ENCODE measurements at places on chromosomes 13 and 19. TPM values are rescaled to one million over a fixed set of nuclear protein-coding genes. Genes with fewer than 3 reads are reported as not detected.

DNA sequence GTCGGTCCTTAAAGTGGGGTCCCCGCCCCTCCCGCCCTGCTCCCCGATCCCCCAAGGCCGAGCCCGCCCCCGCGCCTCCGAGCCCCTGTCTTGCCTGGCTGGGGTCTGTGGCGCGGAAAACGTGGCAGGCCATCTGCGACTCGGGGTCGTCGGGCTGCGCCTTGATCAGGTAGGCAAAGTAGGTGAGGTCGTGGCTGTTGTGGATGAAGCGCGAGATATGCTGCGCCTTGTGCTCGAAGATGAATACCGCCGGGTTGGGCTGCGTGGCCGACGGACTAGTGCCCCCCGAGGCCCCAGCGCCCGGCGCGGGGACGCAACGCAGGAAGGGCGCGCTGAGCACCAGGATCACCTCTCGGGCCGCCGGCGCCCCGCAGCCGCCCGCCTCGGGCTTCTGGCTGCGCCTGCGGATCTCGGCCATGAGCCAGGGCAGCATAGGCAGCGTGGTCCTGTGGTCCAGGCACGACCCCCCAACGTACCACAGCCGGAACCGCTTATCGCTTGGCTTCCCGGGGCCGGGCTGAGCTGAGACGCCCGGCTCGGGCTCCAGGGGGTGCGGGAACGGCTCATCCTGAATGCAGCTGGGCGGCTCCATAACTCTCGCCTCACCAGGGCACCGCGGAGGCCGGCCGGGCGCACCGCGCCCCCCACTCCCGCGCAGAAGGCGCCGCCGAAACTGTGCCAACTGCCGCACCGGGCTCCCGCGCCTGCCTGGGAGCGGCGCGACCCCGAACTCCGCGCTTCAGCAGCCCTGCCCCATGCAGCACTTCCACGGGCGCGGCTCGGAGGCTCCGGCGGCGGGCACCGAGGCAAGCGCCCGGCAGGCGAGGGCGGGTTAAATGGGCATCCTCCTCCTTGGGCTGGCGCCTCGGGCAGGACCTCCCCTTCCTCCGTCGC is 546 bp downstream of the TBC1D4 start:
- peak; percentile 78 for DNase-seq

DNA sequence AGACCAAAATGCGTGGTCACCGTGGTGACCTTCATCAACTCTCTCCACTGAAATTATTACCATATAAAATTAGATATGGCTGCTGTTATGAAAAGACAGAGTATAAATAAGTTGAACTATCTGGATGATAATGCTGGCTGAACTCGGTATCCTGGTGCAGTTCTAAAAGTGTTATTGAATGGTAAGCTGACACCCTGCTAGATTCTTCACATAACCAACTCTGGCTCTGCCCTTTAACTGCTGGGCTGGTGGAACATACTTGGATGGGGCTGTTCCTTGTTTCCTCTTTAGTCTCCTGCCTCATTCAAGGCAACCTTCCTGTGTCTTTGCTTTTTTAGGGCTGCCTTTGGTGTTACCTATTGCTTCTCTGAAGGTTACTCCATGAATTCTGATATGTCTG is 106.9 kb downstream of the FGF9 start:
- DNase-seq, result no peak

DNA sequence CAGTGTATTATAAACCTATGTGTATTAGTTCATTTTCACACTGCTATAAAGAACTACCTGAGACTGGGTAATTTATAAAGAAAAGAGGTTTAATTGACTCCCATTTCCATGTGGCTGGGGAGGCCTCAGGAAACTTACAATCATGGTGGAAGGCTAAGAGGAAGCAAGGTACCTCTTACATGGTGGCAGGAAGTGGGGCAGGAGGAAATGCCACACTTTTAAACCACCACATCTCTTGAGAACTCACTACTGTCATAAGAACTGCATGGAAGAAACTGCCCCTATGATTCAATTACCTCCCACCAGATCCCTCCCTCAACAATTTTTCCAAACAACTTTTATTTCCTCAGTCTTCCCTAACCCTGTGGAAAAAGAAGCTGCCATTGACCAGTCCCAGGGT is 14.5 kb upstream of the TPP2 start:
- no peak for DNase-seq

CYP2S1 gene
- 0.67 TPM for polyA plus RNA-seq

GRCh38 chr19:2575734-2576481 is 100.0 kb downstream of the GADD45B start:
- DNase-seq, result peak; percentile 53

FLT1 gene
- polyA plus RNA-seq, result 0.20 TPM

- DNase-seq, result no peak
Observed at GRCh38 chr13:94984958-94985357, 272.6 kb upstream of the SOX21 start.

SYNGR4 gene
- polyA plus RNA-seq, result 0.08 TPM

IFNL2 gene
- polyA plus RNA-seq, result not detected

DNA sequence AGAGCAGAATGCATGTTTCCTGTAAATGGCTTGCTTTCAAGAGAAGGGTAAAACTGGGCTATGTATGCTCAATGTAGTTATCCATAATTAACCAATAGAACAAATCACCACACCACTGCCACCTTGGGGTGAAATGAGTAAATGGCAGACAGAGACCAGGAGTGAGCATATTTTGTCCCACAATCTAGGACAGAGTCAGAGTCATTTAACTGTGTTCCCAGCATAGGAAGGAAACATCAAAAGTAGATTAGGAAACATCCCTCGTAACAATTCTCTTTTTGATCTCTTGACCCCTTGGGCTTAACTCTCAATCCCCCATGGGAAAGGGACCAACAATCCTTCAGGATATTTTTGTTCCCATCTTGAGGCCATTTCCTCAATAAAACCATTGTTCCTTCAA is 224.8 kb downstream of the NHLRC3 start:
- peak; percentile 52 for DNase-seq

DNA sequence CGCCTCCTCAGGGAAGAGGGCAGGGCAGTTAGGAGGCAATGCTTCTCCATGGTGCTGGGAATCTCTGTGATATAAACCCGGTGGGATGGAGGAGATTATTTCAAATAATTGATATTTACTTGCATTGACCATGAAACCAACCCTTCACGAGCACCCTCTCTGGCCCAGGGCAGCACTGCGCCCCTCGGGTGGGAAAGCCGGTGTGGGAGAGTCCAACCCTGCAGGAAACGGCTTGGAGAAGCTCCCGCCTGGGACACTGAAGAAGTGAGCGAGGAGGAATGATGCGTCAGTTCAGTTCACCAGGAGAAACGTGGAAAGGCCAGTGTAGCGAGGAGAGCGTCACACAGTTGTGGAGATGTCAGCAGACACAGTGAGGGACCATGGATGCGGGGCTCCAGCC is 99.9 kb downstream of the COL4A2 start:
- no peak for DNase-seq

DNA sequence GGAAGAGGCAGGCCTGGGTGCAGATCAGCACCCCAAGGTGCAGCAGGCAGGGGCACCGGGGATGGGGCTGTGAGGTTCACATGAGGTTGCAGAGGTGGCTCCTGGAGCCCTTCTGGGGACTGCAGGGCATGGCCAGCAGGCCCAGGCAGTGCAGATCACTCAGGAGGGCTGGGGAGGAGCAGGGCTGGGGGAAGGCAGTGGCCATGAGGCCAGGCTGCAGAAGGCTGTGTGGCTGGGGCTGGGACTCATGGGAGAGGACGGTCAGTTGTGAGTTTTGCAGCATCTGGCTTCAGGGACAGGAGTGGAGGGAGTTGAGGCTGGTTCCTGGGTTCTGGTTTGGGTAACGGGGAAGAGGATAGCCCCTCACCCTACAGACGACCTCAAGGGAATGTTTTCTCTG is 7.3 kb downstream of the WDR88 start:
- DNase-seq, result no peak
